ENCODE measurements at places on chromosomes 1 and 21. TPM values are rescaled to one million over a fixed set of nuclear protein-coding genes. Genes with fewer than 3 reads are reported as not detected.

DNA sequence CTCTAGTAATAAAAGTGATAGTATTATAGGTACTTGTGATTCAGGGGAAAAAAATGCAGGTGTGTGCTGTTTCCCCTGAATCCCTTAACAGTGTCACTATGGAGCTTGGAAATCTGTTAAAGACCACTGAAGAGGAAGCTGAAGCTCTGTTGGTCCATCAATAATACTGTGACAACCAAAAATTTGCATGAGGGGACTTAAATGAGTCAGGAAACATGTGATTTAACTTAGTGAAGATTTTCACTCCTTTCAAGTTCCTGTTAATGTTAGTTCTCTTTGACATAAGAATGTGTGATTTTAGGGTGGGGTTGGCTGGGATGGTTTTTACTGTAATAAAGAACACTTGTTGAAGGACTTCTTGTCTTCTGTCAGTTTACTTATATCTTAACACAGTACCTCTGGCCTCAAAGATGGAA is 32.0 kb downstream of the VANGL2 start:
- peak overlapping the region; percentile 91 for H3K27ac ChIP-seq
- no peak for DNase-seq
- no peaks in the 10 kb centered on the region for H3K36me3 ChIP-seq
- H3K4me3 ChIP-seq = peak overlapping the region; percentile 38

- DNase-seq = no peak
- no peaks in the 10 kb centered on the region for H3K36me3 ChIP-seq
- no peaks in the 10 kb centered on the region for H3K27me3 ChIP-seq
- H3K27ac ChIP-seq = no peak overlapping the region
- H3K4me1 ChIP-seq = no peaks in the 10 kb centered on the region
- no peak overlapping the region for H3K4me3 ChIP-seq
These were observed 53.5 kb downstream of the FNBP1L start for GRCh38 chr1:93501399-93501798.

DNA sequence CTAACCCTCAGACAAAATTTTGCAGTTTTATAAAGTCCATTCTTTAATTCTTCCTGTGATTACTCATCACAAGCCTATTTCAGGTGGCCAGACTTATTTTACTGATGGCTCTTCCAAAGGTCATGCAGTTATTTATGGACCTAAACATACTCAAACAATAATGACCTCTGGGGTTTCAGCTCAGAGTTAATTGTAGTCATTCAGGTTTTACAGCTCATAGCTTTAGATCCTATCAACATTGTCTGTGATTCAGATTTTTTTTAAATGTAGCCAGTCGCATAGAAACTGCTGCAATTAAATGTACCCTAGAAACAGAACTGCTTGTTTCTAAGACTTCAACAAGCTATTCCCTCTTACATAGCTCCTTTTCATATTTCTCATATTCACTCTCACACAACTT is 270.8 kb downstream of the COL11A1 start:
- no peaks in the 10 kb centered on the region for H3K27me3 ChIP-seq
- no peaks in the 10 kb centered on the region for H3K36me3 ChIP-seq
- DNase-seq = no peak

DNA sequence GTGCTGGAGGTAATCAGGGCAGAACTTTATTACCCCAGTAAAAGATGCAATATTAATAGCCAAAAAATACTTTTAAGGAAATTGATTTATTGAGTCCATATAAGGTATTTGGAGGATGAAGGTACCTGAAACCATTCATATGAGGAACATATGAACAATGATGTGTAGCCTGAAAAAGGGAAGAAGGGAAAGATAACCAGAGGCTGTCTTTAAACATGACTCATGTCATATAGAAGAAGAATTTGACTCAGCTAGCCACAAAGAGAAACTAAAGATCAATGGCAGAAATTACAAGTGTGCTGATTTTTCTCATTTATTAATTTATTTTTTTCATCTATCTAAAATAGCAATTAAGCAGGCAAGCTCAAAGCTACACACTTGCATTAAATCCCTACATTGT is 136.2 kb upstream of the DUSP10 start:
- peaks cover 3% of the 10 kb centered on the region for H3K4me1 ChIP-seq
- H3K27ac ChIP-seq = no peak overlapping the region
- H3K27me3 ChIP-seq = no peaks in the 10 kb centered on the region
- H3K4me3 ChIP-seq = no peak overlapping the region

GRCh38 chr1:85606414-85606800 is 25.8 kb downstream of the CCN1 start:
- H3K27me3 ChIP-seq = peaks cover 2% of the 10 kb centered on the region
- H3K27ac ChIP-seq = no peak overlapping the region
- no peak overlapping the region for H3K4me3 ChIP-seq
- no peaks in the 10 kb centered on the region for H3K36me3 ChIP-seq
- no peaks in the 10 kb centered on the region for H3K4me1 ChIP-seq
- no peak for DNase-seq

DNA sequence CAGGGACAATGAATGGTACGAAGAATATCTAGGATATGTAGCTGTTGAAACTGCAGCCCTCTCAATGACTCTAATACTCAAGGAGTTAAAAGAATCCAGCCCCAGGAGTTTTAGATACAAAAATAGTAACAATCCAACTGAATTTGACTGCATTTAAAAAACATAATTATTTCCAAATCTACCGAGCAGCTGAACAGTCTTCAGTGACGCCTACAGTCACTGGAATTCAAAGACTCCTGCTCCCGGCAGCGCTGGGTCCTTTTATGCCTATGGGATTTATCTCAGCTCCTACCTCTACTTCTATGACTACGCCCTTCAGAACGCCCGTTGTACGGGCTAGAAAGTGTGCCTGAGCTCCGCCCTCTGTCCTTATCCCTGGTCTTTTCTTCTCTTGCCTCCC is 55.7 kb downstream of the WARS2 start:
- H3K4me1 ChIP-seq = no peaks in the 10 kb centered on the region
- H3K36me3 ChIP-seq = peaks cover 42% of the 10 kb centered on the region

- no peak for DNase-seq
- H3K27me3 ChIP-seq = peaks cover 13% of the 10 kb centered on the region
- no peak overlapping the region for H3K4me3 ChIP-seq
- no peak overlapping the region for H3K27ac ChIP-seq
These were observed 14.8 kb upstream of the S100A7 start for GRCh38 chr1:153475282-153475681.

GRCh38 chr1:157133426-157133825 is 4.8 kb downstream of the ETV3 start:
- H3K4me1 ChIP-seq = peaks cover 67% of the 10 kb centered on the region
- H3K4me3 ChIP-seq = peak overlapping the region; percentile 67
- no peaks in the 10 kb centered on the region for H3K27me3 ChIP-seq
- no peak for DNase-seq
- H3K27ac ChIP-seq = peak overlapping the region; percentile 73

- peaks cover 24% of the 10 kb centered on the region for H3K4me1 ChIP-seq
- no peaks in the 10 kb centered on the region for H3K36me3 ChIP-seq
- H3K27ac ChIP-seq = no peak overlapping the region
- H3K4me3 ChIP-seq = no peak overlapping the region
- peaks cover 18% of the 10 kb centered on the region for H3K27me3 ChIP-seq
These were observed 14.0 kb upstream of the NCF2 start for GRCh38 chr1:183604038-183604808.

DNA sequence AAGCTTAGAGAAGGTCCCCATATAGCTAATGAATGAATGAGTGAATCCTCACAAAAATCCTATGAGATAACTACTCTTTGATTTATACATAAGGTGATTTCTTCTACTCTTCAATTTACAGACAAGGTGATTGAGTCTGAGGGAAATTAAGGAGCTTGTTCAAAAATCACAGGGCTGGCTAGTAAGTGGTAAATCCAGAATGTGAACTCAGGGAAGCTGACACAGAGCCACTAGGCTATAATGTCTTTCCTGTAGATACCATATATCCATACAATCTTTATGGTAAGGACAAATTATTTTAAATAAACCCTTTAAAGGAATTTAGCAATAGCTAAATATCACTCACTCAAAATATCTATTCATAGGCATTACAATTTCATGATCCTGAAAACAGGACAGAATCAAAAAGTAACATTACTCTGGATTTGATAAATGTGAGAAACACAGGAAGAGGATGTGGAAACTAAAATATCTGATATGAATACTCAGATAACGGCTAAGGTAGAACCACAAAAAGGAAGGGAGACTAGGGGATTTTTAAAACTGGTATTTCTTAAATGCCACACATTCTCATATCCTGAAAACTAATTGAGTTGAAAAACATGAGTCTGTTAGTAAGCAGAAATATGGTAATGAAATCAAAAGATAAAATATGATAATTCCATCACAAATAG is 108.2 kb downstream of the NBPF12 start:
- peak overlapping the region; percentile 78 for H3K27ac ChIP-seq
- no peaks in the 10 kb centered on the region for H3K27me3 ChIP-seq
- H3K4me3 ChIP-seq = no peak overlapping the region
- H3K36me3 ChIP-seq = no peaks in the 10 kb centered on the region
- H3K4me1 ChIP-seq = peaks cover 18% of the 10 kb centered on the region
- DNase-seq = no peak

DNA sequence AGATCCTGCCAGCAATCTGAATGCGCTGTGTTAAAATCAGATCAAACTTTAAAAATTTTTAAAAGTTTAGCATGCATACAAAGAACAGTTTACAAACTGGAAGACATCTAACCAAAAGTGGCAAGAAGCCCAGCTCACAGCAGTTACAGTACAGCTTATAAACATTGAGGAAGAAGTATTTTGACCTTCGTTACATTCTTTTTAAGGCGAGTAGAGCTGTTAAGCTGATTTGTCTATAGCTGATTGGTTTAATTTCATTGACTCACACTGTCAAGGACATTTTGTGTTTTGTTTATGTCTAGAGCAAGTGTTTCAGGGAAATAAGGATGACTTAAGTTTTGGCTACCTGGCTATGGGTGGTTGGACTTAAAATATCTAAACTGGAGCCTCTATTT is 3.0 kb upstream of the PGM1 start:
- no peak for DNase-seq
- H3K27me3 ChIP-seq = no peaks in the 10 kb centered on the region
- H3K4me1 ChIP-seq = peaks cover 18% of the 10 kb centered on the region
- no peak overlapping the region for H3K4me3 ChIP-seq

GRCh38 chr1:5001466-5001865 is 347.1 kb downstream of the AJAP1 start:
- no peak overlapping the region for H3K27ac ChIP-seq
- no peaks in the 10 kb centered on the region for H3K36me3 ChIP-seq
- peaks cover 18% of the 10 kb centered on the region for H3K27me3 ChIP-seq

DNA sequence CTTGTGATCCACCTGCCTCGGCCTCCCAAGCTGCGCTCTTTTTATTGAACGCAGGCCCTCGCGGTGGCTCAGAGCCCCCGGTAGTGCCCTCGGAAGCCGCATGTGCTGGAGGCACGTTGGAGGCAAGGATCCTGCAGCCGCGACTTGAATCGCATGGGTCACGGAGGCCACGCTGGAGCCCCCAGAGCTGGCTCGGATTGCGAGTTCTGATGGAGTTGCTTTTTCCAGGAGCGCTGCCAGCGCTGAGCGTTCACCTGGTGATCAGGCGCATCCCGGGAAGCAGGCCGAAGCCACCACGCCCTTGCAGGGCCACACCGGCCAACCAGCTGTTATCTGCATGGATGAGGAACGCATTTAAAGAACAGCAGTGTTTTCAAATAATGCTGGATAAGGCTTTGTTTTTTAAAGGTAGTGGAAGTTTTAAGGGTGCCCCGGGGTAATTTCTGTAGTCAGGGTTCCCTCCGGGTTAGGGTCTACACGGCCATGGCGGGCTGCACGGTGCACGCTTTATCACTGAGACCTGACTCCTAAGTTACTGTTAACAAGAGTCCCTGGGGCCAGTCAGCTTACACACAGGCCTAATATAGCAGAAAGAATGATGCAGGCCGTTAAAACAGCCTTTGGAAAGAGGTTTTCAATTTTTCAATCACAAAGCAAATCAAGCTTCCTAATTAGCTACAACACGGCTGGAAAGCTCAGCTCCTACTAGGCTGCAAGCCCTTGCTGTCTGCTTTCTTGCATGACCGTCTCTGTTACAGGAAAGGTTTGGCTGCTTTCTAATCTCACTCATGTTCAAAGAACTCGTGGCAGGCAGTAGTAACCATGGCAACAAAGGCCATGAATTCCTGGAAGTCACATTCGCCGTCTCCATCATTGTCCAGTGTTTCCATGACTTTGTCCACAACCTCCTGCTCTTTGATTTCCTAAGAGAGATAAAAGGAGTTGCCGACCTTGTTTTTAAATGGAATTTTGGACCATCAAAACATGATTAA is 6.0 kb downstream of the S100B start:
- no peaks in the 10 kb centered on the region for H3K27me3 ChIP-seq
- no peaks in the 10 kb centered on the region for H3K36me3 ChIP-seq
- H3K4me1 ChIP-seq = peaks cover 47% of the 10 kb centered on the region
- no peak for DNase-seq

DNA sequence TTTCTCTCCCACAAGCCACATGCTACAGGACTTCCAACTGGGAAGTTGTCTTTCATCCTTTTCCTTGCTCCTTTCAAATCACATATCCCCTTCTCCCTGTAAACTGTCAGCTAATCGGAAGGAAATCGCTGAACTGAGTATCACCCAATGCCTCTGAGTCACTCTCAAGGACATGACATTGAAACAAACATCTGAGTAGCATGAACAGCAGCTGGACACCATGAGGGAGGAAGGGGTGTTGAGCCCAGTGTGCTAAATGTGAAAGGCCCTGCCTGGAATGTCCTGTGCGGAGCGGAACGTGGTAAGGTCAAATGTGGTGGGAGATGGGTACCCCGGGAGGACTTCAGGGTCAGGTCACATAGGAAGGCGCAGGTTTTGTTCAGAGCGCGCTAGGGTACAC is at the start of gene OR2AJ1:
TSS of gene OR2AJ1 (plus strand) at position 22 of the 400 bp plus-strand sequence. CDS start 8,880 bp downstream, outside the sequence.
- no peak within 1 kb of the TSS for H3K27ac ChIP-seq
- no peaks in the 10 kb centered on the region for H3K36me3 ChIP-seq
- H3K4me3 ChIP-seq = no peak within 1 kb of the TSS
- DNase-seq = no peak
- H3K27me3 ChIP-seq = no peaks in the 10 kb centered on the region

DNA sequence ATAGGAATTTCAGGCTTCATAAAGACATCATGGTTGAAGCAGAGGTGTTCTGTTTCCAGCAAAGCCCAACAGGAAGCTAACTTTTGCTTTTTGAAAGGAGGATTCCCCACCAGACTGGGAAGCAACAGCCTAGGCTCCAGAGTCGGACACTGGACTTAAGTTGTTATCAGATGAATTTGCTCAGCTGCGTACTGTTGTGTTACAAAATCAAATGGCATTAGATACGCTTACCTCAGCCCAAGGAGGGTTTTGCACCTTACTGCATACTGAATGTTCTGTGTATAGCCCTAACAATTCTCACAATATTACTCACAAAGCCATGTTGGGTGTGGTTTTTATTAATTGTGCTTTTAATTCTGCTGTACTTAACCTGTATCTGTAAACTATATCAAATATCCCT is 547 bp upstream of the CHIA start:
- DNase-seq = no peak
- H3K4me1 ChIP-seq = peaks cover 12% of the 10 kb centered on the region
- H3K27ac ChIP-seq = no peak overlapping the region
- no peaks in the 10 kb centered on the region for H3K27me3 ChIP-seq
- no peaks in the 10 kb centered on the region for H3K36me3 ChIP-seq

The LCE1B gene
- total RNA-seq = not detected

The ERICH3 gene
- total RNA-seq = not detected

The AMY2B gene
- total RNA-seq = 63.1 TPM

The SELP gene
- total RNA-seq = 1.7 TPM

The BEND5 gene
- total RNA-seq = 12.8 TPM

The NUF2 gene
- 3.5 TPM for total RNA-seq

The SYNC gene
- total RNA-seq = not detected

The NR1I3 gene
- not detected for total RNA-seq
